ENCODE measurements at places on chromosomes 1 and 21. TPM values are rescaled to one million over a fixed set of nuclear protein-coding genes. Genes with fewer than 3 reads are reported as not detected.

DNA sequence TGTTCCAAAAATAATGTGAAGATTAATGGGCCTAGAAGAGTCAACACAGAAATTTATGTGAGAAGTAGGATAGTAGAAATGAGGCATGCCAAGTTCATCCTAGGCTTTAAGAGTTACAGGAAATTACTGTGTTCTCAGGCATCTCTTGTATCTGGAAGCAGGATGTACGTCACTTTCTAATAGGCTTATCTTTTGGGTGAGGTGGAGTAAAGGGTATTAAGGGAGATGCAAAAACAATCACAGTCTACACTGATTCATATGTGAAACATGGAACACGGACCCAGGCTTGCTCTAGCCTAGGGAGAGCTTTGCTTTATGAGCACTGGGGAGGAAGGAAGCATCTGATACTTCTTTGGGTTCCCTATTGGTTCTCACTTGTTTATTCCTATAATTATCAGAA is 84.5 kb upstream of the RGS4 start:
- no peak for DNase-seq
- H3K27ac ChIP-seq = no peak overlapping the region
- no peak overlapping the region for H3K4me3 ChIP-seq
- no peaks in the 10 kb centered on the region for H3K4me1 ChIP-seq

The SLC9C2 gene
- total RNA-seq = not detected

- no peak for DNase-seq
- H3K4me3 ChIP-seq = no peak overlapping the region
- H3K27me3 ChIP-seq = no peaks in the 10 kb centered on the region
- H3K27ac ChIP-seq = no peak overlapping the region
These were observed 1326.5 kb upstream of the B3GALT2 start for GRCh38 chr1:194512957-194513356.

GRCh38 chr1:230342019-230342418 is 84.1 kb downstream of the PGBD5 start:
- no peak for DNase-seq
- no peak overlapping the region for H3K4me3 ChIP-seq

GRCh38 chr1:89942825-89943658 is 51.9 kb upstream of the ZNF326 start:
- no peaks in the 10 kb centered on the region for H3K27me3 ChIP-seq
- no peak overlapping the region for H3K4me3 ChIP-seq
- DNase-seq = no peak
- no peak overlapping the region for H3K27ac ChIP-seq

Measured in suprapubic skin (tissue), 4 donors.